ENCODE measurements at places on chromosomes 6 and 20.

DNA sequence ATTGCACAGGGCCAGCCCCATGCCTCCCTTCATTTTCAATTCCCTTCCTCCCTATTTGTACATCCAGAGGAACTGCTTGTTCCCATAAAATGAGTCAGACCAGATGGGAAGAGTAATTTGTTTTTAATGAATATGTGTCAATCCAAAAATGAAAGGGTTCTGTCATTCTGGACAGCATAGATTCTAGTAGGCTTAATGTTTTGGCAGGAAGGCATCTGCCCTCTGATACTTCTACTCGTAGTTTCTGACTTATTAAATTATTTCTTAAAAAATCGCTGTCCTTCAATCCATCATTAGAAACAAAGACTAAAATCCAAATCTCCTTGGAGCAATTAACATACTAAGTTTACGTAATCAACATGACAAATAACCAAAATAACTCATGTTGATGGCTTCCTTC is 665.5 kb downstream of the TENT5A start:
- DNase-seq: no peak

GRCh38 chr20:6714279-6714711 is 53.2 kb upstream of the BMP2 start:
- no peak for DNase-seq

DNA sequence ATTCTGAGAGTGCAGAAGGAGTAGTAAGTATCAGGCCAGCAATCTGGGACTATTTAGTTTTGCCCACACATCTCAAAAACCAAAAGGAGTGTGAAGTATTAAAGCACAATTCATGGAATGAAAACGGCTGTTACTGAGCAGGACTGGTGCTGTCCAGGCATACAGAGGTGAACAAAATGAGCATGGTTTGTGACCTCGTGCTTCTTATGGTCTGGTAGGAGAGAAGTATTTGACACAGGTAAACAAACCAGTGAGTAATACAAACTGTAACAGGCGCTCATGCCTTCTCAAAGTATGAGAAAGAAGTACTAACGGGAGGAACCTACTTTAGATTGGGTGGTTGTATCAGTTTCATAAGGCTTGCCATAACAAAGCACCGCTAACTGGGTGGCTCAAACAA is 17.5 kb upstream of the NRN1 start:
- DNase-seq: no peak

DNA sequence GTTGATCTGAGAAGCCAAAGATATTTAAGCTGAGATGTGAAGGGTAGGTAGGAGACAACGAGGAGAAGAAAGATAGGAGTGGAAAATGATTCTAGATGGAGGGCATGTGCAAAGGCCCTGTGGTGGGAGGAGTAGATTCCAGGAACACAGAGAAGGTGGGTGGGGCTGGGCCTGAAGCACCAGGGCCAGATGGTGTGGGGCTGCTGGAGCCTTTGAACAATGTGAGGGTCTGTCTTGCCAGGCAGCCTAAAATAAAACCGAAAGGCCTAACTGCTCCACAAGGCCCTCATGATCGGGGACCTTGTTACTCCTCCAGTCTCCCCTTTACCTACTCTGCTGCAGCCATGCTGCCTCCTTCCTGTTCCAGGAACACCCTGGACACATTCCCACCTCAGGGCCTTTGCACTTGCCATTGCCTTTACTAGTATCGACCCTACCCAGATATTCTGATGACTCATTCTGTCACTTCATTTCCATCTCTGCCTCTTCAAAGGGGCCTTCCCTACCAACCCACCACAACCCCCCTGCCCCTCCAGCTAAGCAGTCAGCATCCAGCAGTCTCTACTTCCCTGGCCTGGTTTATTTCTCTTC is 20.0 kb downstream of the FAM110A start:
- DNase-seq: no peak

- DNase-seq: no peak
Measured at GRCh38 chr6:42372699-42373098, 79.0 kb downstream of the TRERF1 start.

- peak; percentile 20 for DNase-seq
Measured at GRCh38 chr6:168370310-168370991, 50.9 kb upstream of the DACT2 start.

GRCh38 chr6:49027644-49028043 is 435.4 kb downstream of the MMUT start:
- DNase-seq: no peak

DNA sequence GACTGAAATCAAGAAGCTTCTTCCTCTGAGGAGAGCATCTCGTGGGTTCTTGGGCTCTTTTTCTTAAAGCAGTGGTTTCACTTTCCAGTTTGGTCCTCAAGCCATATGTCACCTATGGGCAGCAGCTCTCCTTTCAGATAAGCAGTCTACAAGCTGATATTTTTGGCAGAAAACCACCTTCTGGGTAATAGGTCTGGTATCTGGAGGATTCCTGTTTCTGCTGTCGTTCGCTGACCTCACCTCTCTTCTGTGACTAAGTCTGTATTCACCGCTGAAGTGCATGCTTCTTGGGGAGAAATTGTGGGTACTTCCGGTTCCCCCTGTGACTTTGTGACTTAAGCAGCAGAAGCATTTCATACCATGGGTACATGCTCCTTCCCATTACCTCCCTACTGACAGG is 193.6 kb downstream of the EDN1 start:
- peak; percentile 90 for DNase-seq

GRCh38 chr6:33213989-33214335 is 5.7 kb downstream of the RING1 start:
- no peak for DNase-seq

DNA sequence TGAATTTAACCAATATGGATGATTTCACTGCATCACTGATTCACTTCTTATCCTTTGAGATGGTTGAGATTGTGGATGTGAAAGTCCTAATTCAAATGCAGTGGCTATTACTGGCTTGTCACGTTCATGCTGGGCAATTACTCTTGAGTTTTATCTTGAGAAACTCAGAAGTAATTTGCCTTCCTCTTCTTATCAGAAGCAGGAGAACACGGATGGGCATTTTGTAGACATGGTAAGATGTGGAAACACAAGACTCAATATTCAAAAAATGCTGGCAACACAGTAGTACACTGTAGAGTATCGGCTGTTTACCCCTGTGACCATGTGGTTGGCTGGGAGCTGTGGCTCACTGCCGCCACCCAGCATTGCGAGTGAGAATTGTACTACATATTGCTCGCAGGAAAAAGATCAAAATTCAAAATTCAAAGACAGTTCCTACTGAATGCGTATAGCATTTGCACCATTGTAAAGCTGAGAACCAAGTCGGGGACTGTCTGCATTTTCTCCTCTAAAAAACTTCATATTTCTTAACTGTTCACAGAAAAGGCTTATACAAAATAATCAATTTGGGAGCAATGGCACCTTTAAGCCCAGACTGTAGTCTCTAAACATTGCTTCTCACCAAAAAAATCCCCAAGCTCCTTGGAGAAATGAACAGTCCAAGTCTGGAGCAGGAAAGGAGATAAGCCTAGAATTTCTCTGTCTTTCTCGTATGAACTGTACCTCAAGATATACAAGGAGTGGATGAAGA is 61.9 kb upstream of the ELOVL5 start:
- peak; percentile 27 for DNase-seq

DNA sequence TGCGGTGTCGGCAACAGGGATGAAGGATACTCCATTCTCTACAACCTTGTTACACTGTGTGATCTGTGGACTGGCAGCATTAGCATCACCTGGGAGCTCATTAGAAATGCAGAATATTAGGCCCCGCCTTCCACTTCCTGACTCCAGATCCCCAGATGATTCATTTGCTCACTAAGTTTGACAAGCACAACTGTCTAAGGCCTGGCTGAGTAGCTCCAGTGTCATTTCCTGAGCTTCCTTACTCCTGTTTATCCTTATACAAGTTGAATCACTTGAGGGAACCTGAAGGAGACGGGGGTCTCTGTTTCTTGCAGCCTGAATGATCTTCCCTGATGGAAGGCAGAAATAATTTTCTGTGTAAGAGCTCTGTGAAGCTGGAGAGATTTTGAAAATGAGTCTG is 32.7 kb upstream of the PROKR2 start:
- DNase-seq: no peak

DNA sequence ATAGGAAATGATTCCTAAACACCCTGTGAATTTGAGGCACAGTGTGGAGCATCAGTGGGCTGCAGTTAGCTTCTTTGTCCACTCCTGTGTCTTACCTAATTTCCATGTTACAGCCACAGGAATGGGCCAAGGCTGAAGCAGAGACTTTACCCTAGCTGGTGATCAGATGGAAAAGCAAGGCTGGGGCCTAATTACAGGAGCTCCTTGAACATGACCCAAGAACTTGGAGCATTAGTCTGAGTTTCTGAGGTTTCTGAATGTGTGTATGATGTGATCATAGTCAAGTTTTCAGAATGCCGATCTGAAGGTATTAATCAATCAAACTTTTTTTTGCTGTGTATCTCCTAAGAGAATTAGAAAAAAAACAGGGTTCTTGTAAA is 18.0 kb downstream of the HECA start:
- DNase-seq: peak; percentile 47

DNA sequence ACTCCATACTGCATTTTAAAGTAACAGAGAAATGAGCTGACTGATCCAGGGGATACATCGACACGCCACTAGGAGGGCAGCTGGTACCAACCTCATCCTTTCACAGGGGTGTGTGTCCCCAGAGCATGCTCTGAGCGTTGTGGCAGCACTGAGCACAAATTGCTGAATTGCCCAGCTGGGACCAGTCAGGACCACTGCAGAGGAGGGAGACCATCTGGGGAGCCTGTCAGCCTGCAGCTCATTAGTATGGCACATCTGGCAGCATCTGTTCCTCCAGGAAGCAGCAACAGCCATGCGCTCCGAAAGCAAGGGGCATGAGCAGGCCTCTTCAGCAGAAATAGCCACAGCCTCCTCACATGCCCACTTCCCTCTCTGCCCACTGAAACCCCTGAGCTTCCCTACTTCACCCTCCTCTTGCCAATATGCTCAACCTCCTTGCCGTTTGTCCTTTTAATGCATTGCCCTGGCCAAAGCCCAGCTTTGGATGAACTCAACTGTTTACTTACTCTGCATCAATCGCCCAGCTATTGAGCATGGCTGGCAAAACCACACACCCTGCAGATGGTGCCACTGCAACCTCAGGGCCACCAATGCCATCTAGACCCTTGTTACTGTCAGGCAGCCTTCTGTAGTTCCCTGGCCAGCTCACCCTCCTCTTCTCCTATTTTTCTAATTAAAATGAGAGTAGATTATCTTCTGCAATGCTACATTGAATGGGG is 77.6 kb upstream of the NEDD9 start:
- DNase-seq: no peak

DNA sequence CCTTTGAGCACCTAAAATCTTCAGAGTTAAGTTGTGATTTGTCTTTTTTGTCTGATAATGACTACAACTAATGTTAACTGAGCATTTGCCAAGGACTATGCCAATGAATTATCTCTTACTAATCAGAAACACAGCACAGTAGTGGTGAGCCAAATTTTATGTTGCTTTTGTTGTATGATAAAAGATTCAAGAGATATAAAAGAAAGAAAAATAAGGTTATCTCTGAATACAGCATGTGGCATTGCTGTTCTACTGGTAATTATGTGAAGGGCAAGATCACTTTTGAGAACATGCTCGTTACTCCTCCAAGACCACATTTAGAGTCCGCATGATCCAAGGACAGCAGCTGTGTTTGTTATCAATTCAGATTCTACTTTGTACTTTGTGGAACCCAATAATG is 133.4 kb upstream of the MYLIP start:
- no peak for DNase-seq

GRCh38 chr6:38269461-38270172 is 370.1 kb downstream of the BTBD9 start:
- peak; percentile 29 for DNase-seq

DNA sequence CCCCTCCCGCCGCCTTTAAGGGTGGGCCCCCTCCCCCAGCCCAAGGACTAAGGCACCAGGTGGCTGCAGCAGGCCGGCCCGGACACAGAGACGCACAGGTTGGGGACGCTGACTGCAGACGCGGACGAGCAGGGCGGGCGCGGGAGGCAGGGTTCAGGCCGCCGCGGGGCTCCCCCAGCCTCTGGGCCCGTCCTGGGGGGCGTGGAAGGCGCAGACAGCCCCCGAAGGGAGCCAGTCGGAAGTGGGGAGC is 9.3 kb downstream of the DUSP15 start:
- DNase-seq: no peak

- DNase-seq: peak; percentile 27
Measured at GRCh38 chr20:34316196-34316814, 13.2 kb upstream of the AHCY start.

DNA sequence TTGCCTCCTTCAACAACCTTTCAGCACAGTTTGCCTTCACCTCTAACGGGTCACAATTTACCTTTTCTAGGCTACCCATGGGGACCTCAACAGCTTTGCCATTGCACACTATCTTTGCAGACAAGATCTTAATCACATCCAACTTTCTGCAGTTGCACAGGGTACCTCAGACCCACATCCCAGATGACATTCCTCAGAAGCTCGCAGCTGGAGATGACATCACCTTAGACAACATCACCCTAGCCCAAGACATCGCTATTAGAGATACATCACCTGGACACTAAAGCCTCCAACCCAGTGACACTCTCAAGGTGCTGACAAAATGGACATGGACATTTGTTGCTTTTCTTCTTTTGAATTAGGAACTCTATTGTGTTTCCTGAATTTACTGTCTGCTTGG is 38.6 kb upstream of the RPP40 start:
- no peak for DNase-seq
